ENCODE measurements at places on chromosomes 3 and 15. TPM values are rescaled to one million over a fixed set of nuclear protein-coding genes. Genes with fewer than 3 reads are reported as not detected.

DNA sequence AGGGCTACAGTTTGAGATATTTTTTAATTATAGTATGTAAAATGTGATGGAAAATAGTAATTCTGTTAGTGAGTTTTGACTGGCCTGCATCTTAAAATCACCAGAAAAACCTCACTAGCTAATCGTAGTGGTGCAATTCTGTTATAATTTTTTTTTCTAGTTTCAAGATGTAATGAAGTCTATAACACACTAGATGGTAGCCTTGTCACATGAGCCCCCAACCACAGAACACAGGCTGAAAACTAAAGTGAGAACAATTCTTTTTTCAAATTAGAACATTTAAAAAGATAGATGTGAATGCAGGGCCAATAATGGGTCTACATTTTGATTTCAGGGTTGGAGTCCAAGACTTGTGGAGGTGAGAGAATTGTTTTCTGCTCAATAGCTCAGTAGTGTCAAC is 83.3 kb upstream of the KCNH8 start:
- DNase-seq, result no peak

GRCh38 chr3:159171333-159171732 is 369.5 kb downstream of the MFSD1 start:
- no peak for DNase-seq

DNA sequence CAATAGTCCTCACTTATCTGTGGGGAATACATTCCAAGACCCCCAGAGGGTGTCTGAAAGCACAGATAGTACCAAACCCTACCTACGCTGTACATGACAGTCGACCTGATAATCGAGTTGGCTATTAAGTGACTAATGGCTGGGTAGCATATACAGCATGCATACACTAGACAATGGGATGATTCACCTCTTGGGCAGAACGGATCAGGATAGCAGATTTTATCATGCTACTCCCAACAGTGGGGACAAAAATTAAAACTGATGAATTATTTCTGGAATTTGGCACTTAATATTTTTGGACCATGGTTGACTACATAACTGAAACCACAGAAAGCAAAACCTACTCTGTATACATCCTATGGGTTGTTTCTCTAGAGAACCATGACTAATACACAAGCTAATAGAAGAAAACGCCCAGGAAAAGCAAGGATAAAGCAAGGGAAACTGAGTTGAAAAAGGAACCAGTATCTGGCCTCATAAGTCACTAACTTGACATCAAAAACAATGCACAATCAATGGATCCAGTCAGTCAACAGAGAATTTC is 15.5 kb downstream of the ATG3 start:
- no peak for DNase-seq

DNA sequence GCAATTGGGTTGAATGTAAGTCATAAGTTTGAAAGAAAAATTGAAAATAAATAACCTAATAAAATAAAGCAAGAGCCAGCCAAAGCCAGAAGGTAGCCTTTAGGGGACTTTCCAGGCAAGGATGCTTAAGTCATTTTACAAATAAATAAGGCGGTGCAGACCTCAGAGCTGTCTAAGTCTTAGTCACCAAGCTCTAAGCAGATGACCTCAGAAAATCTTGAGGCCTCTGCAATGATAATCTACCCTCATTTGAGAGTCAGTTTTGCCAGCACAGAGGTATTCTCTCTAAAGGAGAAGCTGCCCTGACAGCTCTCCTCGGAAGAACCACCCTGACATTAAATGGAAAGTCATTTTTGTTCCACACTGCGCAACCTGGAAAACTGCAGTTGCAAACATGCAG is 113.9 kb downstream of the OXNAD1 start:
- DNase-seq, result no peak

DNA sequence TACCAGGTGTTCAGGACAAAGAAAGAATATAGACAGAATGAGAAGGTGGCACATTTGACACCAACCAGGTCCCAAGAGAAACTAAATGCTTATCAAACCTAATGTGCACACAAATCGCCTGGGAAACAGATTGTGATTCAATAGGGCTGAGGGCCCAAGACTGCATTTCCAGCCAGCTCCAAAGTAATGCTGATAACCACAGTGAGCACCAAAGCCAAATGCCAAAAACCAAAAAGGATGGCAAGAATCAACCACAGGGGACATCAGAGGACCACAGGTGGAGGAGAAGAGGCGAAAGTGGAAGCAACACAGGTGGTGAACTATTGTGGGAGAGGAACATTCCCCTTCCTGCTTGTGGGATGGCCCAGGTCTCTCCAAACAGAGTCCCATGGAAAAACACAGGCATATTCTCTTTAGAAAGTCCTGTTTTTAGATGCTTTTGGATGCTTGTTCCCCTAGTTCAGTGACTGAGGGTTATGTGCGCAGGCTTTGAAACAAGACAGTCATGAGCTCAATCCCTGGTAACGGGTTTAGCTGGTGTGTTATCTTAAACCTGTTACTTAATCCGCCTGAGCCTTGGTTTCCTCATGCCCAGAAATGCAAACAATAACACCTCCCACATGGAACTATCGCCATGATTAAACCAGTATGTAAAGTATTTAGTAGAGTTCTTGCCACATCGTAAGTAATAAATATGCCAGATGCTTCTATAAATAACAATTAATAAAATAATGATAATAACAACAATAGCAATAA is 241.7 kb downstream of the ATP8B4 start:
- no peak for DNase-seq

DNA sequence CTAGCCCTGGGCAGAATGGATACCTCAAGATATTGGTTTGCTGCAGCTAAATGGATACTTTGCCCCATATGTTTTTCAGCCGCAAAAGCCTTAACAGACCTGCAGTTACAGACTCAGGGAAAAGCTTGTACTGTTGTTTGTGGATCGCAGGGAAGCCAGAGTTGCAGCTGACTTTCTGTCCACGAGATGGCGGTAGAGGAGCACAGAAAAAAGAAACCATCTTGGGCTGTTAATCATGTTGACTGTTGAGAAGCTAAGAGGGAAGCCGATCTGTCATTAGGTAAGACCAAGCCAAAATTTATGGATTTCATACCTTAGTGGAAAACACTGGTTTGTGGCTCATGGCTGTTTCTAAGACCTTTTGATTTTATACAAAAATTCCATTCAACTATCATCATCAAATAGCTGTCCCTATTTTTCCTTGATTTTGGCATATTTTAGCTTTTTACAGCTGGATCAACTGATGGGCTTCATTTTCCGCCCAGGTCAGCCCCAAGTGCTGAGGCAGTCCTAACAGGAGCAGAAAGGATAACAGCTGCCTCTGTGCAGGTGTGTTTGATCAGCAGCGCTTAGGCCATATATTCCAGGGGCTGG is 205.7 kb upstream of the ZPLD1 start:
- DNase-seq, result peak; percentile 74

- no peak for DNase-seq
Observed at GRCh38 chr15:59304034-59304795, 68.5 kb downstream of the MYO1E start.

The GALNT15 gene
- total RNA-seq, result 25.1 TPM

Data from glomerular endothelial cell (primary cell).